ENCODE measurements at places on chromosomes 2 and 18.

- no peak for DNase-seq
These were observed 248.1 kb upstream of the KLHL14 start for GRCh38 chr18:33020877-33021276.

DNA sequence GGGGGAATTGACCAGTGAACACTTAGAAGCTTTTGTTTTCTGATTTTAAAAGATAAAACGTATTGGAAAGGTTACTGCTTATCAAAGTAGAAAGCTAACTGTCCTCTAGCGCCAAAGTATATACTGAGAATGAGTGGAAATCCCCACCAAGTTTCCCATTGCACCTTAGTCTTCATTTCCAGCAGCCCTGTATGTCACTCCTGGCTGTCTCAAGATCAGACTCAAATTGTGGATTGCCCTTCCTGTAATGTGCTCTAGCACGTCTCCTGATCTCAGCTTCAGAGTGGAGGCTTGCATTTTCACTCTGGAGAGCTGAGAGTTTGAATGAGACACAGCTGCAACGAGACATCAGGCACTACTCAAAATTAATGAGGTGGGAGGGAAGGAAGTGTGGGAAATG lies 26.6 kb downstream of the MFF start:
- DNase-seq = no peak

DNA sequence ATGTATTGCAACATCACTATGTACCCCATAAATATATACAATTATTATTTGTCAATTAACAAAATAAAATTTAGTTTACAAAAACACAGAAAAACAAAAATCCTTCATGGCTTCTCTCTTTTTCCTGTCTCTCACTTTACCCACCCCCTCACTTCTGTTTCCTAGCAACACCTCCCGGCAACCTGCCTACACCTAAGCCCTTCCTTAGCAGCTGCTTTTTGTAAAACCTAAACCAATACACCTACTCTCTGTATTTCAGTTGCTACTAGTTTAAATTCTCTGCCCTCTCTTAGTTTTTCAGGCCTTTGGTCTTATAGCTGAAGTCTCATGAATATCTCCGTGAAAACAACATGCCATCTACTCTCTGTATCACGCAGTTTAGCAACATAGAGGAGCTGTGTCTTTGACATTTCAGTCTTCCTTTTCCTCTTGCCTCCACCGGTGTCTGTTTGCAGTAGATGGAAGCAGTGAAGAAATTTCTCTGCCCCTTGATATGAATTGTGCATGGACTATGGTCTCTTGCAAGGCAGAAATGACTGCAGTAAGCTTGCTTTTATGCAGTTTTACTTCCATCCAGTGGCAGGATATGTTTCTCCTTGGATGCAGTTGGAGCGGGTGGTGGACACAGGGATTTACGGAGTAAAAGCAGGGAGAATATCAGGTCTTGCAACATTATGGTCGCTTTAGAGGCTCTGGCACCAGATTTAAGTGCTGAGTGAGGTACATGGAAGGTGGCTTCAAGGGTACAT lies 42.0 kb upstream of the ZDBF2 start:
- DNase-seq = no peak

- DNase-seq = no peak
These were observed 13.4 kb downstream of the CNOT9 start for GRCh38 chr2:218582076-218582475.

GRCh38 chr2:125254010-125254409 lies 1228.9 kb downstream of the CNTNAP5 start:
- no peak for DNase-seq

- no peak for DNase-seq
These were observed 37.5 kb downstream of the OLA1 start for GRCh38 chr2:174210862-174211261.

DNA sequence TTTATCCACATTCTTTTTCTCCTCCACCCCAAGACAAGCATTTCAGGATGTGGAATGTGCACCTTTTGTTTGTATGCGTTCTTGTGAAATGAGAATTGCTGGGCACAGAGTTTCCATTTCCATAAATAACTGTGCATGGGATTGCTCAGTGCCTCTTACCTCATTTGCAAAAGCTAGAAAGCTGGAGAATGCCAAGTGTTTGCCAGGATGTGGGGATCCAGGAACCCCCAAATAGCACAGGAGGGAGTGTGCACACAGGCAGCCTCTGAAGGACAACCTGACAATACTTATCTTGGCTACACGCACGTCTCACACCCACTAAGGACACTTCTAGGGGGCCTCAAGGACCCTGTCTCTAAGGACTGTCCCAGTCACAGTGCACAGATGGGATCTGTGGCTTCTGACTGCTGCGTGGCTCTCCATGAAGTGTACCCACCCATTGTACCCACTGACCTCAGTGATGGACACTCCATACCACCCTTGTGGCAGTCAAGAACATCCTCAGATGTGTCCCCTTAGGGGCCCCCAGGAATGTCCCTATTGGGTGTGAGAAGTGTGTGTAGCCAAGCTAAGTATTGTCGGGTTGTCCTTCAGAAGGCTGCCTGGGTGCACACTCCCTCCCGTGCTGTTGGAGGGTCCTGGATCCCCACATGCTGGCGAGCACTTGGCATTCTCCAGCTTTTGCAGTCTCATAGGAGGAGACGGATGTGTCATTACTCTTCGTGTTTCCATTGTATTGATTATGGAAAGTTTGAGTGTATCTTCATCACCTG lies 38.4 kb downstream of the CAPN13 start:
- DNase-seq = no peak

- no peak for DNase-seq
These were observed 13.2 kb downstream of the SLC66A3 start for GRCh38 chr2:11168488-11168887.

DNA sequence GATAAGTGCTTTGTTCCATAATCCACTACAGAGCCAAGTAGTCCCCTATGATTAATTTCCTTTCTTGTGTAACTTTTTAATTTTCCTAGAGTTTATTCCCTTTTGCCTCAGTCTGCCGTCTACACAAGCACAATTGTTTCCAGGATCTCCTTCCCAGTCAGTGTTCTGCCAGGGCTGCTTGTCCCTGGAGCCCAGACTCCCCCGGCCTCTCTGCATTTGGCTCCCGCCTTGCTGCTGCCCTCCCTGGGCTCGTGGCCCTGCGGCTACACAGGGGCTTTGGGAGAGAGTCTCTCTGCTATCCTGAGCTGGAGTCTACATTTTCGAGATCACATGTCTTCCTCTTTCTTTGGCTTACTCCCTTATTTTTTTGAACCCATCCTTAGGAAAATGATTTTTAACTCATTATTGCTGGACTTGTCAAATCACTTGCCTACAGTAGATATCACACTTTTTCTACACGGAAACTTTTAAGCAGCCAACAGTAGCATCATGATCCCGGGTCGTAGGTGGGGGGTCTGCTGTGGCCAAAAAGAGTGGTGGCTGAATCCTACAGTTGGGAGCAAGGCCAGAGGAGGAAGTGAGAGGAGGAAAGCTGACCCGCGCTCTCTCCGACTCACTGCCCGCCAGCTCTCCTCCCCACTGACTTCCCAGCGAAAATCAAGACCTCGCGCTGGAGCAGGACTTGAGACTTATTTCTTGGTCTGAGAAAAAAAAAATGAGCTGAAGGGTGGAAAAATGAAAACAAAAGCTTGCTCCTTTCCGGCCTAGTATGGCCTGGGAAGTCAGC lies 9.4 kb downstream of the FBLN7 start:
- no peak for DNase-seq

DNA sequence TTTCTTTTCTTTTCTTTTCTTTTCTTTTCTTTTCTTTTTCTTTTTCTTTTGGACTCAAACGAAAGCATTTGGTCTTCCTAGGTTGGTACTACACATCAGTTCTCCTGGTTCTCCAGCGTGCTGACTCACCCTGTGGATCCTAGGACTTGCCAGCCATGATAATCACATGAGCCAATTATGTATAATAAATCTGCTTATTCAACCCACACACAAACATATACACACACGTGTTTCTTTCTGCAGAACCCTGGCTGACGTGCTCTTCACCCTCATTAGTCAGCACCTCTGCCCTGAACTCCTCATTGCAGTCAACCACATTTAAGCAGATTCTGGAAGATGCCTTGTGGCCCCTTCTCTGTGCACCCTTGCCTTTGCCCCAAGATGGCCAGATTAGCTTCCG lies 162.4 kb upstream of the MYT1L start:
- DNase-seq = no peak

GRCh38 chr2:151669585-151670081 lies 64.6 kb downstream of the NEB start:
- DNase-seq = no peak

- DNase-seq = no peak
These were observed 14.2 kb downstream of the INPP4A start for GRCh38 chr2:98458667-98459380.
